Stimulated activated CD4-positive, alpha-beta T cell treated with anti-CD3 and anti-CD28 coated beads, TNF-alpha, amount 100 ng/mL, for 4 hours (primary cell): ENCODE measurements at places on chromosomes 12 and 14.

DNA sequence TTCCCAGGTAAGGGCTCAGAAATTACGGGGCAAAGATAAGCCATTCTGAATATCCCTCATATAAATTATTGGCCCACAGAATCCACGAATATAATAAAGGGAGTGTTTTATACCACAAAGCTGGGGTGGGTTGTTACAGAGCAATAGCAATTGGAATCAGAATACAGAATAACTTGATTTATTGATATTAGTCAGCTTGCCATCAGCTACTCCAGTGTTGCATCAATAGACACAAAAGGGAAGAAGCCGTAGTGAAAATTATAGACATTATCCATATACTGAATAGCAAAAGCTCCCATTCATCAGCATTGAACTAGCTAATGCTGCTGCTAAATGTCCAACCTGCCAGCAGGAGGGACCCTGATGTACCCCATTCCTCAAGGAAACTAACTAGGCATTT is 18.3 kb downstream of the MDGA2 start:
- DNase-seq, result no peak

- no peak for DNase-seq
Measured at GRCh38 chr12:108678104-108678730, 44.5 kb upstream of the SELPLG start.

DNA sequence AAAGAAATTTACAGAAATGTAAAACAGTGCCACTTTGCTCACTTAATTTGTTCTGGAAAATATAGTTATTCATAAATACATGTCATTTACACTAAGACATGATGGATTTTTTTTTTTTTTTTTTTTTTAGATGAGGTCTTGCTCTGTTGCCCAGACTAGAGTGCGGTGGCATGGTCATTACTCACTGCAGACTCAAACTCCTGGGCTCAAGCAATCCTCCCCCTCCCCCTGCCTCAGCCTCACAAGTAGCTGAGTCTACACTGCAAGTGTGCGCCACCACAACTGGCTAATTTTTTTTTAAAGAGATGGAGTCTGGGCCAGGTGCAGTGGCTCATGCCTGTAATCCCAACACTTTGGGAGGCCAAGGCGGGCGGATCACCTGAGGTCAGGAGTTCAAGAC is 101.2 kb downstream of the PPP2R5C start:
- DNase-seq, result no peak

GRCh38 chr12:45685680-45686079 is 43.8 kb upstream of the ARID2 start:
- no peak for DNase-seq

- no peak for DNase-seq
Measured at GRCh38 chr14:90534091-90534837, 137.4 kb downstream of the CALM1 start.

GRCh38 chr12:66624806-66625205 is 54.1 kb downstream of the GRIP1 start:
- DNase-seq, result no peak

GRCh38 chr12:8780389-8780788 is 42.0 kb upstream of the A2ML1 start:
- DNase-seq, result no peak

- DNase-seq, result no peak
Measured at GRCh38 chr12:92927436-92928281, 1.4 kb downstream of the EEA1 start.

DNA sequence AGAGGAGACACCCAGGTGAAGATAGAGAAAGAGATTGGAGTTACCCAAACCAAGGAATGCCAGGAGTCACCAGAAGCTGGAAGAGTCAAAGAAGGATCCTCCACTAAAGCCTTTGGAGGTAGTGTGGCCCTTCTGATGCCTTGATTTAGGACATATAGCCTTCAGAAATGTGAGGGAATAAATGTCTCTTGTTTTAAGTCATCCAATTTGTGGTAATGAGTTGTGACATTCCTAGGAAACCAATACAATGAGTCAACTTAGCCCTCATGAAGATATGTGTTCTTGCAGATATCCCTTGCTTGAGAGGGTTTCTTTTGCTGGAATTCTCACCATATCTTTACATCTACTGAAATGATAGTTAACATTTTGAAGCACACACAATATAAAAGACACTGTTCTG is 58.8 kb downstream of the CCER1 start:
- no peak for DNase-seq

- DNase-seq, result no peak
Measured at GRCh38 chr12:40002178-40003169, 103.4 kb downstream of the SLC2A13 start.

DNA sequence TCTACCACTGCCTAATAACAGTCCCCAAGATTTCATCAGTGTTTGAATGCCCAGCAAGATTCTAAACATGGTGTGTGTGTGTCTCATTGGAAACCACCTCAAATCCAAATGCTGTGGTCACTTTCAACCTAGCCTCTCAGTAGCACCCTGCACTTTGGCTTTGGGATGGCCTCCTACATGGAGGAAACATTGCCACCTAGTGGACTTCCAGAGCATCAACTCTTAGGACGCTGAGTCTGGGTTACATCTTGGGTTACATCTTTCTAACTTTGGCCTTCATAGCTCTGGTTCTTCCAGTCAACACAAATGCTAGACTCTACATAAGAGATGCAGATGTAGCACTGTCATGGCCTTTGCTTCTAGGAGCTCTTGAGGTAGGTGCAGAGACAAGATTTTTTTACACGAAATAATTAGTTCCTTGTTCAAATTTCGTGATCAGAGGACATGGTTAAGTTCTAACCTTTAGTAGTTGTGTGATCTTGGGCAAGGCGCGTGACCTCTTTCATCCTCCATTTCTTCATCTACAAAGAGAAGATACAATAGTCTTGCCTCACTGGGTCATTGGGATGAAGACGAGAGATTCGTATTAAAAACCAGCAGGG is 113.5 kb upstream of the VASH1 start:
- DNase-seq, result no peak

- DNase-seq, result no peak
Measured at GRCh38 chr12:34016361-34016760, 5.9 kb upstream of the ALG10 start.

DNA sequence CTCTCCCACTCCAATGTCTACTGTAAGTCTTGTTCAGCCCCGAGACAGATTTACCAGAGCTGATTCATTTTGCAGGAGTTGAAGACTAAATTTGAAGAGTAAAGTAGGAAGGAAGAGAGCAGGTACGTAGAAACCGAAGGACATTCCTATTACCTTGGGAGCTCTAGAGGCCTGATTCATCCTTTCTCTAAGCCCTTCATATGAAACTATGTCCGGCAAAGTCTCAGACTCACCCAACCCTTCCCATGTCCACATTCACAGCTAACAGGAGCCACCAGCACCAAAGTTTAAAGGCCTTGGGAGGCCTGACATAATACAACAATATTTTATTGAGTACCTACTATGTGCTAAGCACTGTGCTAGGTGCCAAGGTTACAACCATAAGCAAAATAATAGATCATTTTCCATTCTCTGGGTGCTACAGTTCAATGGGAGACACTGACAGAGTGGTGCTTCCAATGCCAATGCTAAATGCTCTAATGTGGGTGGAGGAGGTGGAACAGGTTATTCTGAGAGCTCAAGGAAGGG is 86.6 kb downstream of the PHLDA1 start:
- no peak for DNase-seq

DNA sequence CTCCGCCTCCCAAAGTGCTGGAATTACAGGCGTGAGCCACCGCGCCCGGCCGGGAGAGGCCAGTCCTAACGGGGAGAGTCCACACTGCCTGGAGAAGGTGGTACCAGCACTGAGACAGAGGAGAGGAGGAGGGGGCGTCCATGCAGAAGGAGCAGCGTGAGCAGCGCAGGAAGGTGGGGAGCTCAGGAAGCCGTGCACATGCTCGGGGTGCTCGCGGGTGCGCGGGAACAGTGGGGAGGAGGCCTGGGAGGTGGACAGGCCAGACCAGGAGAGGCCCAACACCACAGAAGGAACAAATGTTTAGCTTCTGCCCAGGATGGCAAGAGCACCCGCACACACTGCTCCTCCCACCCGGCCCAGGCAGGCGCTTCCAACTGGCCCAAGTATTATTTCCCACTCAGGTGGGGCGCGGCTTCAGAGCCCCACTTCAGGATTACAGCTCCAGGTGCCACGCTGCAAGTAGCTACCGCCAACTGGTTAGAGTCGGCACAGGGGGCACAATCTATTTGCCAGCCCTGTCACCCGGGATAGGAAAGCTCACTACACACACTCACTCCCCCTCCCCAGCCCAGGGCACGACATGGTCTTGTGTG is 80.8 kb upstream of the BCL11B start:
- no peak for DNase-seq

GRCh38 chr12:34294137-34294536 is 271.8 kb downstream of the ALG10 start:
- no peak for DNase-seq

DNA sequence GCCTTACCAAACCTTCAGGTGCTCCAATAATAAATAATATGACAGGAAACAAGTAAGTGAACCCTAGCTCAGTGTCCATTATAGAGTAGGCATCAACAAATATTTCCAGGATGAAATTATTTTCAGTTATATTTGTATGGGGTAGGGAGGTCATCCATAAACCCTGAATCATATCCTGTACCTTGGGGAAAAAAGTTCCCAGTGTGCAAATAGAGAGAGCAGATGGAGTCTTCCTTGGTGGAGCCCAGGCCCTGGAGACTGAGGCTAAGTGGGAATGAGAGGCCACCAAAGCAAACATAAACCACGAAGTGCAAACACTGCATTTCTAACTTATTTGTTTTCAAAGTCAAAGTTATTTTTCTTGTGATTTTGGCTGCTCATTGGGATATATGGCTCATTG is 8.5 kb upstream of the ERP27 start:
- DNase-seq, result no peak

DNA sequence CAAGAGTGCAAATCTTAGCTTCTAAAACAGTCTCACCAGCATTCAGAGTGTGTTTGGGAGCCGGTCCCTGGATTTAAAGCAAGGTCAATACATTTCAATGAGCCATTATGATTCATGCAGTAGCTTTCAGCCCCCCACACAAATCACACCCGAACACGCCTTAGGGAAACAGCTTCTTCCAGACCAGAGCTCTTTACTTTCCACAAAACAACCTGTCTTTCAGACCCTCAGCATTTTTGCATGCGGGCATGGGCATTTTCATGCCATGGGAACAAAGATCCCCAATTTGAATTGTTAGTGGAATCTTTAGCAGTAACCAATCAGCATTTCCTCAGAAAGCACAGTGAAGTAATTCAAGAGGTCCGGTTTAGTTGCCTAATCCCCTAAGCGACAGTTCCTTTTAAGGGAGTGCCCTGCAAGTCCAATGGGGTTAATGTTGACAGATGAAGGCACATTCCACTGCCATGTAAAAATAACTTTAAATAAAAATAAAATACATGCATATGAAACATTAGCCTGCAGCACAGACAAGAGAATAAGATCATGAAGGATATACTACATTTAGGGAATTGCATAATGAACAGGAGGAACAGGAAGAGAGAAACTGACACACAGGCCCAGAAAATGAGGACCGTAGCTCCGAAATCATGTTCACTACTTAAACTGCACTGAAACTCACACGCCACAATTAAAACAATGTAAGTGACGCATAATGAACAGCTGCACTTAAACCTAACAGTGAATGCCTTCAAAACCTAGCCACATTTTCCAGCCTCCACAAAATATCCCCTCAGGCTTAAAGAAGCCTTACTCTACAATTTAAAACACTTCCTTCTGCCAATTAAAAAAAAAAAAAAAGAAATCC is 4.0 kb downstream of the VPS37B start:
- DNase-seq, result no peak
